ENCODE measurements at places on chromosomes 7 and 10.

- DNase-seq, result no peak
These were observed 18.3 kb downstream of the LEP start for GRCh38 chr7:128259131-128260061.

- DNase-seq, result no peak
These were observed 100.8 kb downstream of the NRP1 start for GRCh38 chr10:33233635-33234034.

- DNase-seq, result no peak
These were observed 512.2 kb downstream of the SORCS1 start for GRCh38 chr10:106652279-106652678.

- no peak for DNase-seq
These were observed 552 bp downstream of the IL15RA start for GRCh38 chr10:5976512-5977470.

DNA sequence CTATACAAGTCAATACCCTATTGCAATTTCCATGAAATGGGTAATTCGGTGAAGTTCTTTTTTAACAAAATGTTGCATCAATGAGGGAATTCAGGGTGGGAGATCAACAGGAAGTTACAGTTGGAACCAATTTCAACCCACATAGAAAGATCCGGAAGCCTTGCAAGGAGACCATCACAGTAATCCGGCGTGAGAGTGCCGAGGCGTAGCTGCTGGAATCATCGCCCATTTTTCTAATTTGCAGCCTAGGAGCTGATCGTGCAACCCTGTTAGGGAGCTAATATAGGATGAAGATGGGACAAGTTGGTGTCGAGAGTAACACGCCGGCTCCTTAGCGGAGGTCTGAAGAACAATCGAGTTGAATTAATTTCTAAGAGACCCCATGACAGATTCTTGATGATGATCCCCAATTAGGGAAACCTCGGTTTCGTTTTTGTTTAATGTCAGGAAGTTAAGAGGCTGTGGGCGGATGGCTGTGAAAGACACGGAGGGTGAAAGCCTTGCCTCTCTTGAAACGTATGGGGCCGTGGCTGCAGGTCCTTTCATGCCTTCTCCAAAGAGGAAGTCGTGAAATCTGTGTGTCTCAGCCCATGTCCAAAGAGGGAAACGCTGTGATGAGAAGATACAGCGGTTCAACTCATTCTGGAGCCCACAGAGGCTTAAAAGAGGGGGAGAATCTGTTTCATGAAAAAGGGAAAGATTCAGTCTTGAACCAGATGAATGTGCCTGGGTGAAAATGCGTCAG lies 51.2 kb upstream of the CARD11 start:
- no peak for DNase-seq

- DNase-seq, result no peak
These were observed 17.1 kb upstream of the PRRT4 start for GRCh38 chr7:128378637-128379036.

DNA sequence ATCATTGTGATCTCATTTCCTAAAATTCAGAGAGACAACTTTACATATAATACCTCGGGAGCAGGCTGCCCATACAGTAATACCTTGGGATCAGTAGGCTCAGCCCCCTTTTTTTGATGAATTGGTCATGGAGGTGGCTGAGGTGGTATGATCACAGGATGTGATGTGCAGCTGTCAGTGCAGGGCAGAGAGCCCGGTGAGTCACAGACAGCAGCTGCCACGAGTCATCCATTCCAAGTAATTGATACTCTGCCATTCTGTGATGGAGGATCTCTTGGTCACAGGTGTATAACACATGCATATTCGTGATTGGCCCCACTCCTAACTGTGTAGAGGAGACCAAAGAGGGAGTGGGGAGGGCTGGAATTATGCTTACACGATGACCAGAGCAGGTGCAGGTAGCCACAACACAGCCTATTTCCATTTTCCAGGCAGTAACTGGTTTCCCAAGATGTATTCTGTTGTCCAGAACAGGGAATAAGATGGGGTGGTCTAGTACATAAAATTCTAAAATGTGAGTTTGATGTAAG lies 14.1 kb downstream of the NRCAM start:
- DNase-seq, result no peak

GRCh38 chr10:6171881-6172695 lies 30.6 kb upstream of the PFKFB3 start:
- DNase-seq, result peak; percentile 63

DNA sequence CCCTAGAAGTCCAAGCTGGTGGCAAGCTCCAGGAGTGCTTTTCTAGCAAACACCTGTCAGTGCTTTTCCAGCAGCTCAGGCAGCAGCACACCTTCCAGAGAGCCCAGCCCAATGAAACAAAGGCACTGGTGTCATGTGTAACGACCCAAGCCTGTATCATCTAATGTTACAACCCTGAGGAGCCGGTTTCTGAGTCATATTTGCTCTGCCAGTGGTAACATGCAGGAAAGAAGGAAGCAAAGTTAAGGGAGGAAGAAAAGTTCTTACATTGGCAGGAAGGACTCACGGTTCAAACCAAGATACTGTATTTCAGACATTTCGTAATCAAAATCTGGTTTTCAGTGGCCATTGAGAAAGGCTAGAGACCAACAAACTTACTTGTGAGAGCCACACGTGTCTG lies at the start of gene ANKRD22:
Gene ANKRD22 (minus strand): TSS at position 139 of the 400 bp plus-strand sequence. CDS start 237 bp downstream, outside the sequence.
- DNase-seq, result no peak

DNA sequence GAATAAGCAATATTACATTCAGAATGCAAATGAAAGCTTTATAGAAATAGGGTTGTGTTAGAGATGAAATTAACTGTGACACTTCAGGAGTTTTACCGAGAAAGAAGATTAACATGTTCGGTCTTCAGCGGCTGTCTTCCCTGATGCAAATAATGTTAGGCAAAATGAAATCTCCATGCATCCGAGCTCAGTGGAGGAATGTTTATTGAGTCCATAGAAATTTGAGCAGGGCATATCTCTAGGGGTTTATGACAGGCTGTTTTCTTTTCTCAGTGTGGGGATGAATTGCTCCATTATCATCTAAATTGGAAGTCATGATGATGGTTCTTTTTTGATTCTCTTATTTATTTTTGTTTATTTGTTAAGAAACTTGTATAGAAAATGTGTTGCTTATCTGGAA lies 31.7 kb downstream of the DYNC1I1 start:
- DNase-seq, result no peak

DNA sequence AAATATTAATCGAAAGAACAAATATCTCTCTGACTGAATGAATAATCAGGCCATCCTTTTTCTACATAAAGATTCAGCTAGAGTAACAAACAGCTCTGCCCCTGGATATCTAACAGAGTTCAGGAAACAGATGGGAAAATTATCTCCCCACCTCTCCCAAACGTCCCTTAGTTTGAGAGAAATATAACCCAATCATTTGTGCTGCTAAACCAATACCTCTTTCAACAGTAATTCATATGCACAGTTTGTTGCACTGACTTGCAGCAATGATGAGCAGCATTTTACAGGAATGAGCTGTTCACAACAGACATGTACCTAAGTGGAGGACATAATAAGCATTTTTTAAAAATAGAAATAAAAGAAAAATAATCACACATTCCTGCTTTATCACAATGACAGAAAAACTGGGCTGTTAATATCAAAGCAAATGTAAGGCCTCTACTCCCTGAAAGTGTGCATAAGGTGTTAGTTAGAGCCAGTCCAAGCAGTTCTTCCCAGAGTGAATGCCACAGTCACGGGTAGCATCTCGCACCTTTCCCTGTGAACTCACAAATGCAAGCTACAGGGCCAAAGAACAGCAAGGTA lies 2.3 kb downstream of the CREB3L2 start:
- no peak for DNase-seq

GRCh38 chr7:6623589-6624245 lies 8.3 kb downstream of the ZNF853 start:
- no peak for DNase-seq

DNA sequence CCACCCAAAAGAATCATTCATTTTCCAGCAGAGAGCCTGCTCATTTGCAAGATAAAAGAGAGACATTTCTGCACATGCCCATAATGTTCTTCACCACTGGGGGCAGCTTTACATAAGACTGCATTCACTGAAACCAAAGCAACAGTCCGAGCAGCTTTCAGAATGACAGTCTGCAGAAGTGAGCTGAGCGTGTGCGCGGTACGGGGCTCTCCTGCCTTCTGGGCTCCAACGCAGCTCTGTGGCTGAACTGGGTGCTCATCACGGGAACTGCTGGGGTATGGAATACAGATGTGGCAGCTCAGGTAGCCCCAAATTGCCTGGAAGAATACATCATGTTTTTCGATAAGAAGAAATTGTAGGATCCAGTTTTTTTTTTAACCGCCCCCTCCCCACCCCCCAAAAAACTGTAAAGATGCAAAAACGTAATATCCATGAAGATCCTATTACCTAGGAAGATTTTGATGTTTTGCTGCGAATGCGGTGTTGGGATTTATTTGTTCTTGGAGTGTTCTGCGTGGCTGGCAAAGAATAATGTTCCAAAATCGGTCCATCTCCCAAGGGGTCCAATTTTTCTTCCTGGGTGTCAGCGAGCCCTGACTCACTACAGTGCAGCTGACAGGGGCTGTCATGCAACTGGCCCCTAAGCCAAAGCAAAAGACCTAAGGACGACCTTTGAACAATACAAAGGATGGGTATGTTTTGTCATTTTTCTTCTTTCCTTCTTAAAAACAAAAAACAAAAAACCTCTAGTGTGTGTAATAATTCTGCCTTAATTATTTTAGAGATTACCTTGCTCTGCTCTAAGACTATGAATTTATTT lies at the start of gene LRRTM3:
Gene LRRTM3 (plus strand): TSS at position 141 of the 820 bp plus-strand sequence.
- no peak for DNase-seq

- DNase-seq, result no peak
These were observed 134.7 kb upstream of the GALNT17 start for GRCh38 chr7:70997261-70997660.

DNA sequence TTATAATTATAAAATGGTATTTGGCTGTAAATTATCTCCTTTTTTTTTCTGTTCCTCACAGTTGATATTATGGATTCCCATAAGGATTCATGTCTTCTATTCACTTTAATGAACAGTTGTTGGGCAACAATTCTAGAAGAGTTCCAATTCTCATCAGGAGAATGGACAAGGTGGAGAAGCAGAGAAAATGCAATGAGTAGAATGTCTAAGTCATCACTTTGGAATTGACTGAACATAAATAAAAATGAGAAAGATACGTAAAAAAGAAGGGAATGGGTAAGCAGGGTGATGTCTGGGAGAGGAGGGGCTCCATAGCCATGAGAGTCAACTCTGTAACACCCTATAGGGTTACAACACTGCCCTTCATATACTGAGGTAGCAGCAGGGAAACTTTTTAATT lies 1.8 kb upstream of the CAV2 start:
- DNase-seq, result no peak

GRCh38 chr7:112010109-112010508 lies 196.1 kb downstream of the DOCK4 start:
- DNase-seq, result no peak

DNA sequence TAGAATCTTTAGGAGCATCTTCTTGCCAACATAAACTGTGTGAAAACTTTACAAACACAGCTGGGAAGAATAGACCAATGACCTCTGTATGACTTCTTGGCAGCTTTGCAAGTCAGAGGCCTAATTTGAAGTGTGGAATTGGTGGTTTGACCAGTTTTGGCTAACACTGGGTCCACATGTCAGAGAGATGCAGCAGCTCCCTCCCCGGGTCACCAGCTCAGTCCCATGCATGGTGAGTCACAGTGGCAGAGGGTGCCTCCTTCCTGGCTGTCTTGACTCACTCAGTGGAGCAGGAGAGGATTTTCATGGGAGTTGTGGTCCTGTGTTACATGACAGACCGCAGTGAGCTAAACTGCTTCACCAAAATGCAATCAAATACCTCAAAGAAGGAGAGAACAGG lies 8.2 kb upstream of the STARD3NL start:
- peak; percentile 46 for DNase-seq

- no peak for DNase-seq
These were observed 166.9 kb downstream of the CPEB3 start for GRCh38 chr10:92124020-92124419.

DNA sequence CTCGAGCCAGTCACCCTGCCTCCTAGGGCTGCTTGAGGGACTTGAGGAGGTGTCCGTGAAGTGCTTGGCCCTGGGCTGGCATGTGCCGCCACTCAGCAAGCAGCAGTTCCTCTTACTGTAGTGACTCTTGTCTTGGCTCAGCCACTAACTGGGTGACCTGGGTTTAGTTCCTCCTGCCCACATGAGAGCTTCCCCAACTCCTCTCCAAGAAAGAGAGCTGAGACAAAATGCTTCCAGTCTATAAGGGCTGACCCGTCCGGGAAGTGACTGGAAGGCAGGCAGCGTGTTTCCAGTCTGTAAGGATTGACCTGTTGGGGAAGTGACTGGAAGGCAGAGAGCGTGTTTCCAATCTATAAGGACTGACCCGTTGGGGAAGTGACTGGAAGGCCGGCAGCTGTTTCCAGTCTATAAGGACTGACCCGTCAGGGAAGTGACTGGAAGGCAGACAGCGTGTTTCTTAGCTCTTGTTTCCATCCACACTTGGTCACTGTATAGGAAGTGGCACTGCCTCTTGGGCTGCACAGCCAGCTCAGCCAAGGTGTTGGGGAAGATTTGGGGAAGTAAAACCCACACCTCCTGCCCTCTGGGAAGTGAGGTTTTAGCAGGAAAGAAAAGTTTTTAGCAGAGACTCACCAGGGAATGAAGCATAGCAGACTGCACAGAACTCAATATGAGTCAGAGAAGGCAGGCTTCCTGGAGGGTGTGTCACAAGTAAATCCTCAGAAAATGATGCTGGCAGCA lies 53.3 kb upstream of the PPIF start:
- DNase-seq, result no peak

DNA sequence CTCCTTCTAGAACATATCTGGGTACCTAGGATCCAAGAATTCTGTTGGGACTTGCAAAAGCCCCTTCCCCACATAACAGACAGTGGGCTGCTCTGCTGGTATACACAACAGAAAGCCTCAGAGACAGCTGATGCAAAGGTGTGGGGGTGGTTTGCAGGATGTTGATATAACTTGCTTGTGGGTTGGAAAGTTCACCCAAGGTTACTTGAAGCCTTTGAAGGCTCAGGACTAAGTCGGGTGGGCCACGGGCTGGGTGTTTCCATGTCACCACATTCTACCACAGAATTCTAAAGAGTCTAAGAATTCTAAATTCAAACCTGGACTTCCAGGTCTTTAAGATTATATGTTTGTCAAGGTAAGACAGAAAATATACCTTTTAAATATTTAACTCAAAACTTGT lies 7.4 kb upstream of the NRCAM start:
- DNase-seq, result no peak

DNA sequence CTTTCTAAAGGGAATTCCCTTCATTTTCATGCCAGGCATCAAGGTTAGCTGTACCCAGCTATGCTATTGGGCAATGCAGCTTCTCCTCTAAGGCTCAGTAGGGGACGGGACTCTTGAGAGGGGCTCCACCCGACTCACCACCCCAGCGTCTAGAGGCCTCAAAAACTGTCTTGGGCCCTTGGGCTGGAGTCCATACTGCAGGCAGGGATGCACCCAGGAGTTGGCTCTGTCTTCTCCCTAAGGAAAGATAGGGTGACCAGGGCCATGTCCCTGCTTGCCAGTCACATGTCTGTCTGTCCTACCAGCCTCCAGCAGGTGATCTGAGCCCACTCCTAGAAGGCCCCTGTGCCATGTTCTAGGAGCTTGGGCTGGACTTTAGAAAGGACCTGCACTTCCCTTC lies 1.2 kb downstream of the OPN4 start:
- DNase-seq, result no peak

Measured in GOT3 (cell line).